ENCODE measurements at places on chromosomes 2 and 18.

GRCh38 chr2:215598376-215598975 is 162.6 kb upstream of the FN1 start:
- no peak for DNase-seq

GRCh38 chr2:15769235-15769634 is 171.1 kb upstream of the MYCN start:
- no peak for DNase-seq

GRCh38 chr18:62399781-62400308 is 74.7 kb downstream of the TNFRSF11A start:
- DNase-seq = no peak

DNA sequence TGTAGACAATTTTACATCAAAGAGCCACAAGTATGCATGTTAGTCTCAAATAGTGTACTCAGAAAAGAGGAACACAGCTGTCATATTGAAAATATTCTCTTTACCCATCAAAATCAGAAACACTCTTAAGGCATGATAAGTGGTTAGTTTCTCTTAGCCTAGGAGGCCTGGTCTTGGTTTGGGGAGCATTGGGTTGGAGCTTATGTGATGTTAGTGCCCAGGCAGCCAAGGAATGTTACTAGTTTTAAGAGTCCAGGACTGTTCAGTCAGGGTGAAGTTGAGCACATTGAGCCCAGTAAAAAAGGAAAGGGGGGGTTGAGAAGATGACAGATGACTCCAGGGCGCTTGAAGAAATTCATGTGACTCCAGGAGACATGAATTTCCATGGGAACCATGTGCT is 340.6 kb downstream of the HRH4 start:
- no peak for DNase-seq

- DNase-seq = no peak
Observed at GRCh38 chr2:225290757-225291400, 108.6 kb upstream of the NYAP2 start.

- no peak for DNase-seq
Observed at GRCh38 chr2:215528555-215528954, 92.7 kb upstream of the FN1 start.

- DNase-seq = no peak
Observed at GRCh38 chr2:175807031-175807873, 194.8 kb downstream of the LNPK start.

GRCh38 chr2:60867848-60868247 is 13.5 kb upstream of the REL start:
- DNase-seq = peak; percentile 66

GRCh38 chr2:124025171-124025580 is at the start of gene CNTNAP5:
CNTNAP5 (plus strand) TSS chr2:124025287; CDS start chr2:124025651, 364 bp downstream.
- no peak for DNase-seq

- DNase-seq = no peak
Observed at GRCh38 chr18:62242955-62243354, 55.9 kb downstream of the RELCH start.

GRCh38 chr18:69943021-69943420 is 4.7 kb downstream of the CD226 start:
- DNase-seq = peak; percentile 37

- DNase-seq = no peak
Observed at GRCh38 chr18:79156327-79156726, 87.1 kb downstream of the ATP9B start.

- DNase-seq = no peak
Observed at GRCh38 chr2:31413025-31413424, 1.5 kb downstream of the XDH start.

DNA sequence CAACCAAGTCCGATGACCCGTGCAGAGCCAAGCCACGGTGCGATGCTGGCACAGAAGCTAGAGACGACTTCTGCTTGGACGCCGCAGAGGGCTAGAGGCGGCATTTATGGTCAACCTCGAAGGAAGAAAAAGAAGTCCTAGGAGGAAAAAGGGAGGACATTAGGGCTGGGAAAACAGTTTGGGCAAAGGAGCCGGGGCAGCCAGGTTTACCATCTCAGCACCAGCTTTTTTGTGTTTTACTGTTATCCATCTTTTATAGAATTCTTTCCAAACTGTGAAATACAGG is 643 bp upstream of the DTNB start:
- no peak for DNase-seq

GRCh38 chr18:49031511-49032188 is 80.9 kb upstream of the SMAD7 start:
- peak; percentile 16 for DNase-seq

DNA sequence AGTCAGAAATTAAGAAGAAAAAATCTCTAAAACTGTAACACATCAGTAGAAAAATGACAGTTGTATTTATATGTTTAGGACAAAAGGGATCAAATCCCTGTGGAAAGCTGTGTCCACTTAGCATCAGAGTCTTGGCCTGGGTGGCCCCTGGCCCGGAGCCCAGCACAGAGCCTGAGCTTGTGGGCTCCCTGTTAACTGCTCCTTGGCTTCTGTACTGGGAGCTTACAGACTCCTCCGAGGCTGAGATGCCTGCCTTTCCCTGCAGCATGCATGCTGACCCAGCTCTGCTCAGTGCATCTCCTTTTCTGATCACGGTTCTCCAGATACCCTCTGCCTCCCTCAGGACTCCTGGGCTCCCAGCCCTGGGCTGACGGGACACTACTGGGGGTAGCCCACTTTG is 98.1 kb downstream of the DCDC2C start:
- DNase-seq = no peak

GRCh38 chr2:168156661-168157060 is 90.7 kb downstream of the STK39 start:
- no peak for DNase-seq

GRCh38 chr2:136116813-136117390 is 1.0 kb downstream of the CXCR4 start:
- peak; percentile 86 for DNase-seq

DNA sequence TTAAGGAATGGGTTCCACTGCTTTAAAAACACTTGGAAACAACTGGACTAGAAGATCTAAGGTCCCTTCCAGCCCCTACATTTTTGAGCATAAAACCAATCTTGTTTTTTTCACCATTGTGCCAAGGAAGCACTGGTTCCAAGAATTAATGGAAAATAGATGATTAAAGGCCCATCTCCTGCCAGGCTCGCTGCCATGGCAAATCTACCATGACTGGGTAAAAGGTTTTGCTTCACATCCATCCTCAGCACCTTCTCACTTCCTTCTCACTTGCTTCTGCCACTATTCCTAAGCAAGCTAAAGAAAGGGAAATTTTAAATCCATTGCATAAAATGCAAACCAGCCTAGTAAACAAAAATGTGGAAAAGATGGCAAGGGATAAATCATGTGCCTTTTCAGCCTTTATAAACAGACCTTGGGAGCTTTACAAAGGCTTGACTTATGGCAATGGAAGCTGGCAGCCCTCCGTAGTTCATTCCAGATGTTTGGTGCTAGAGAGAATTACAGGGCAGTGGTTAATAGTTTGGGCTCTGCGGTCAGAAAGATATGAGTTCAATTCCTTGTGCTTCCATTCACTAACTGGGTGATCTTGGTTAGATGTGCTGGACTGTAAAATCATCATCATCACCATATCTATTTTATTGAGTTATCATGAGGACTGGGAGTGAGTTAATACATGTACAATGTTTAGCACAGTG is 27.0 kb upstream of the ST3GAL5 start:
- DNase-seq = no peak

GRCh38 chr2:205270689-205271088 is 411.6 kb upstream of the NRP2 start:
- no peak for DNase-seq

GRCh38 chr2:28085201-28085600 is 194.7 kb downstream of the BABAM2 start:
- no peak for DNase-seq

DNA sequence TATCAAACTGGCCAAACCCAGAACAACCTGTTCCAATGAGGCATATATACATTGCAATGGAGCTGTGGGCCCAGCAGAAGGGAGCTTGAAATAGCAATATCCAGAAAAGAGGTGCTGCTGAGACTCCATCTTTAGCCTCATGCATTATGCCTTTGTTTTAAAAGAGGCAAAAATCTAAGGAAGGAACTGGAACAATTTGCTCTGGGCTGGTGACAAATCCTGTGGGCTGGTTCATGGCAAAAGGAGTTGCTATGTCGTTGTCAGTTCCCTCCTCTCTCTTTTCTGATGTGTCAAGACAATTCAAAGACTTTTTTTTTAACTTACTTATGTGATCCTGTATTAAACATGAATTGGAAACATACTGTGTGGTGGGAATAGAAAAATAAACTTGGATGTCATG is 124.2 kb upstream of the FSHR start:
- no peak for DNase-seq

DNA sequence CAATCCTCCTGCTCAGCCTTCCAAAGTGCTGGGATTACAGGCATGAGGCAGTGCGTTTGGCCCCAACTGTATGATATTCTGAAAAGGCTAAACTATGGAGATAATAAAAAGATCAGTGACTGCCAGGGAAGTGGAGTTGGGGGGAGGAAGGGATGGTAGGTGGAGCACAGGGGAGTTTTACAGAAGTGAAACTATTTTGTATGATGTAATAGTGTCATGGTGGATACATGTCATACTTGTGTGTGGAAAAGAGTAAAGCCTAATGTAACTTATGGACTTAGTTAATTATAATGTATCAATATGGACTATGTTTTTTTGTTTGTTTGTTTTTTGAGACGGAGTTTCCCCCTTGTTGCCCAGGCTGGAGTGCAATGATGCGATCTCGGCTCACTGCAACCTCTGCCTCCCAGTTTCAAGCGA is 2.9 kb upstream of the GGCX start:
- no peak for DNase-seq

- DNase-seq = no peak
Observed at GRCh38 chr2:222854773-222855700, 5.8 kb upstream of the ACSL3 start.

DNA sequence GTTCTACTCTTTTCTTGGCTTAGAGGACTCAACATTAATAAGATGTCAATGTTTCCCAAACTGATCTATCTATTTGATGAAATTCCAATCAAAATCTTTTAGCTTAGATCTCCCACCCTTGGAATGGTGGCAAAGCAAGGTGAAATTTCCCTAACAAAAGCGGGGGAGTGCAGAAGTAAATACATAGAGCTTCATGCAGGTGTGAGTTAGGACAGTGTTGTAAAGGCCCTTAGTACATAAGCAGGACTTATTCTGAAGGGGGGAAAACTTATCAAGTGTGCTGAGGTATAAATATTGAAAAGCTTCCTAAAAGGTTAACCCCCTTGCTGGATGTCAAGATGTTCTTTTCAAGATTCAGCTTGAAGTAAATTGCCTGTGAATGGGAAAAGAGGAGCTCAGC is 608.6 kb upstream of the CELF4 start:
- no peak for DNase-seq

GRCh38 chr18:13381944-13382365 is 163.4 kb downstream of the LDLRAD4 start:
- DNase-seq = peak; percentile 77

- peak; percentile 80 for DNase-seq
Observed at GRCh38 chr2:218995972-218996711, 2.9 kb upstream of the CRYBA2 start.

DNA sequence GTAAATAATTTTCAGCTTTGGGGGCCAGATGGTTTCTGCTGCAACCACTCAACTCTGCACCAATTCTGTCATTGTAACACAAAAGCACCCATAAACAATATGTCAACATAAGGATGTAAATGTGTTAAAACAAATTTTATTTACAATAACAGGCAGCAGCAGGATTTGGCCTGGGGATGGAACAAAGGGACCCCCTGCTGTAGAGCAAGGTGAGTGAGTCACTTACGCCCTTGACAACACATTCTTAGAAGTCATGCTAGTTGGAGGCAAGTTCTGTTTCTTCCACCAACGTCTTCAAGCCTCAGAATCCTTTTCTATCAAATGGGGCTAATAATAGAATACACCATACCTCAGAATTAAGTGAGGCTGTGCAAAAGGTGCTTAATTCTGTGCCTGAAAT is 610.2 kb upstream of the SYT4 start:
- DNase-seq = no peak

DNA sequence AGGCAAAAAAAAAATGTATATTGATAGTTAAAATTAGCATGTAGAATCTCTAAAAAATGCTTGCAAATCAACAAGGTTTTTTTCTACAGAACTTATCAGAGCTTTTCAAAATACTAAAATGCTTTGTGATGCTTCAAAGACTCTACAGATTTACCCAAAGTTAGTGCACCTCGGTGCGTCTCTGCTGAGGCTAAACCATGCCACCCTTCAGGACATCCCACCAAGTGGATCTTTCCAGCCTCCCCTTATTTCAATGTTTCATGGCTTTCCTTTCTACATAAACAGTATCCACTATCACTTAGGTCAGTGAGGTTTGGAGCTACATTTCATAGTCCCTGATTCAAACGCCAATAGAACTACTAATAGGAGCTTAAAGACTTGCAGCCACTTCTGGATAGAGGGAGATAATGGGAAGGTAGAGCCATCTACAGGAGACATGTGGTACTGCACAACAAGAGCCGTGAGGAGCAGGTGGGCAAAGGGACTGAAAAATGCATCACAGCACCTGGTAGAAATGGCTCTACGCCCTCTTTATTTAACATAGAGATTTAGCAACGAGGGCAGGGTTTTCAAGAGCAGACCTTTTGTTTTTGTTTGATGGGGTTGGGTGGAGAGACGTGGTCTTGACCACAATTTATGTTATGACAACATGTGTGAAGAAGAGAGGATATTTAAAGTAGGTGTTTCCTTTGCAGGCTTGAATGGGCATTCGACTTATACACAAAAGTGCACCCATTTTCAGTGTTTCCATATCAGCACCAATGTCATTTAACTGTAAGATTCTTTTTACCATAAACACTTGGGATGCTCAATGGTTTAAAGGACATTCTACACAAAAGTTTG is 56.1 kb upstream of the SLC35G4 start:
- peak; percentile 48 for DNase-seq

GRCh38 chr2:230843132-230843531 is 21.6 kb upstream of the ITM2C start:
- DNase-seq = no peak
